Forelimb muscle (tissue), 1 donor: ENCODE measurements at places on chromosomes 7 and 10.
A peak's percentile ranks its signal among the peaks of the same experiment; 100 is the strongest.

DNA sequence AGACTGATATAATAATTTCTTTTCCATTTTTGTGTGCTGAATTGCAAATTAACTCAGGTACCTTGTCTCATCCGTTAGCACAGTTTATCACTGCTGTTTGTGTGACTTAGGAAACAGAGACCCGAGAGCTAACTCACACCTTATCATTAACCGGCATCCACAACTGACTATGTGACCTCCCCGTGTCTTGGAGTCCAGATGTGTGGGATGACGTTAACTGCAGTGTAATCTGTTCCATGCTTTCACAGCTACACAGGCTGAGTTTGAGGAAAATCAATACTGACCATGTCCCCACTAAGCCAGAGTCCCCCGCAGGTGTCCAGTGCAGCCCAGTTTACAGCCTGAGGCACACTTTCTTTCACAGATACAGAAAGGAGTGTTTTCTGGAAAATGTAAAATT lies 154.7 kb downstream of the COBL start:
- DNase-seq = no peak

GRCh38 chr7:116271963-116272886 lies 61.9 kb downstream of the TES start:
- peak; percentile 34 for DNase-seq

DNA sequence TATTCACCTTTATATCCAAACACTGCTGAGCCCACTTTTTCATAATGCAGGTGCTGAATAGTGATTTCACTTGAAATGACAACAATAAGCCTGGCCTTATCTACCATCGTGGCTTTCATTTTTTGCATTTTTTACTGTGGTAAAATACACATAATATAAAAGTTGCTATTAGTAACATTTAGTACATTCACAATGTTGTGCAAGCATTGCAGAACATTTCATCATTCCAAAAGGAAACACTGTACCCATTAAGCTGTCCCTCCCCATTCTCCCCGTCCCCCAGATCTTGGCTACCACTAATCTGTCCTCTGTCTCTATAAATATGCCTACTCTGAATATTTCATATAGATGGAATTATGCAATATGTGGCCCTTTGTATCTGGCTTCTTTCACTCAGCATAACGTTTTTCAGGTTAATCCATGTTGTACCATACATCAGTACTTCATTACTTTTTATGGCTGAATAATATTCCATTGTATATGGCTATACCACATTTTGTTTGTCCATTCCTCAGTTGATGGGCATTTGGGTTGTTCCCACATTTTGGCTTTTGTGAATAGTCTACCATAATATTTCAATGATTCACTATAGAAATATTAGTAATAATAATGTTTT lies 68.5 kb upstream of the ARID5B start:
- DNase-seq = no peak

DNA sequence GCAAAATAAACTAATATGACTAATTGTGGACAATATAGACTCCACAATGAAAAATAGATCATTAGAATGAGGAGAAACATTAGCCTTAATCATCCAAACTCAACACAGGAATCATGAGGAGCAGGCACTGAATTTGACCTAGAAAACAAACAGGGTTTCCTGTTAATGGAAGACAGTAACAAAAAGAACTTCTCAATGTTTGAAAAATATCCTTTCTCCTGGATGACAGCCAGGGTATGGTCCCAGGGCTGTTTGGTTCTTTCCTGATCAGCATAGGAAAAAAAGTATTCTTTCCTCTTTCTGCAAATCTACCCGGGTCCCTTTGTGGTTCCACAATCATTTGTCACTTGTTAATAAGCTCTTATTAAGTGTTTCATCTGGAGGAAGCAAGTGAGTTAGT lies 145.3 kb upstream of the SVIL start:
- no peak for DNase-seq

- no peak for DNase-seq
Measured at GRCh38 chr10:5317547-5318107, 47.1 kb upstream of the UCN3 start.

DNA sequence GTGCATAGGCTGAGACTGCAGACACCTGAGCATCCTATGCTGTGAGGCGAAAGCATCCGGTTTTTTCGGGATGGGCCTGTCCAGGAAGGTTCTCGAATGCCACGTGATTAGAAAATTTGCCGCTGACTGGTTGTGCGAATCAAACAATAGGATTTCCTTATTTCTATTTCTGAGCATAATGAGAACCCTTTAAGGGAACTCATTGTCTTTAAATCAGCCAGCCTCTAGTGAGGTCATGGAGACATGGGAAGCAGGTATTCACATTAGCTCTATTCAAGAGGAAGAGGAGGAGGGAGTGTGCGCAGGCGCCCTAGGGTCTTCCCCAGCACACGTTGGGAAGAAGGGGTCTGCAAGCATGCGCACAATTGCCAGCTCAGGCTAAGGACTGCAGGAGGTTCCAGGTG lies 5.6 kb downstream of the GIMAP1 start:
- DNase-seq = no peak

DNA sequence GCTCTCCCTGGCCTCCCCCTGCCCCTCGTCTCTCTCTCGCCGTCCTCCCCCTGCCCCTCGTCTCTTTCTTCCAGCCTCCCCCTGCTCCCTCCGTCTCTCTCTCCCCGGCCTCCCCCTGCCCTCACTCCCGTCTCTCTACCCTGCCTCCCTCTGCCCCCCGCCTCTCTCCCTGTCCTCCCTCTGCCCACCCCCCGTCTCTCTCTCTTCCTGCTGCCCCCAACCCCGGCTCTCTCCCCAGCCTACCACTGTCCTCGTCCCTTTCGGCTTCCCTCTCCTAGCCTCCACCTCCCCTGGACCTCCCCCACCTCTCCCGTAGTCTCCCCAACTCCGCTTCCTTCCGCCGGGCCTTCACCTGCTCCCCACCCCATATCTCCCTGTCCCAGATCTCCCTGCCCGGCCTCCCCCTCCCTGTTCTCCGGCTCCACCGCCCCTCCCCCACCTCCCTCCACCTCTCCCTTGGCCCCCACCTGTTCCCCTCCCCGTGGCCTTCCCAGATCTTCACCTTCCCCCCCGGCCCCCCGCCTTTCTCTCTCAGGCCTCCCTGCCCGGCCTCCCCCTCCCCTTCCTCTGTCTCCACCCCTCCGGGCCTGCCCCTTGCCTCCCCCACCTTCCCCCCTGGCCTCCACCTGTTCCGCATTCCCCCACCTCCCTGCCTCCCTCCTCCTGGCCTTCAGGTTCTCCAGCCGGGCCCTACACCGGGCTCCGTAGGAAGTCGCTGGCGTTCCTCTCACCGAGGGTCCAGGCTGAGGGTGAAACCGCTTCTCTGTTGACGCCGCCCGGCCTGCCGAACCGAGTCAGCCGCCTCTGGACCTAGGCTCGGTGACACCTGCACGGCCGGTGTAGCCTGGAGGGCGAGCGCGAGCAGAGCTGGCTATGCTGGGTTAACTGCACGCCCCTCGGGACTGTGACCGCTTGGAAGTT lies 1.2 kb downstream of the GET4 start:
- no peak for DNase-seq

DNA sequence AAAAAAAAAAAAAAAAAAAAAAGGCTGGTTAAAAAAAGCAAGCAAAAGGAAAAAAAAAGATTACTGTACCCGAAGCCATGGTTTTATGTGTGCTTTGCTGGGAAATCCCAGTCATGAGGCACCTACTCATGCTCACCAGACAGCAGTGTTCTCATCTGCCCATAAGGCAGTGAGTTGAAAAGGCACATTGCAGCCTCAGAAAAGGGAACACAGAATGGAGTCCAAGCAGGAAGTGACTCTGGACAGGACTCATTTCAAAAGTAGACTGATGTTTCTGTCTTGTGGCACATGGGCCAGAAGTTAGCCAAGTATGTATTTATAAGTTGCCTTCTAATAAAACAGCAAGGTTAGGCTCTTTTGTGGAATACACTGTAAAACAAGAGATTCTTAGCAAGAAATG lies 40.2 kb downstream of the PDSS1 start:
- DNase-seq = no peak

- DNase-seq = no peak
Measured at GRCh38 chr10:6649903-6650302, 69.8 kb upstream of the PRKCQ start.

GRCh38 chr10:132542086-132542775 lies 4.6 kb downstream of the INPP5A start:
- DNase-seq = no peak

- DNase-seq = no peak
Measured at GRCh38 chr7:1986366-1987083, 246.2 kb downstream of the MAD1L1 start.

- no peak for DNase-seq
Measured at GRCh38 chr10:23523251-23523650, 84.4 kb downstream of the OTUD1 start.

DNA sequence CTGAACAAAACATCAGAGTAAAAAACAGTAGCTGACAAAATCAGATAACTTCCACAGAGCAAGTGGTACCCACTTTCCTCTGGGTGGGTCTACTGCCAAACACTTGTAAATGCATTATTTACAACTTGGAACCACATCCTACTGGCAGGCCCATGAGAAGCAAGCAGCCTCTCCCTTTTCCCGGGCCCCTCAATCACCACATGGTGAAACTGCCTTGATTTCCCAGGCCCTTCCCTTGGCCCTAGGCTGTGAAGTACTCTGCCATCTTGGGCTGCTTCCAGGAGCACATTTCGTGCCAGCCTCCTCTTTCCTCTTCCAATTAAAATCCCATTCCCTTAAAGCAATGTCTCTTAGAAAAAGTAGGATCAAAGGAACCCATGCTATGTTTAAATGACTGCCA lies 71.4 kb downstream of the CUZD1 start:
- DNase-seq = no peak

GRCh38 chr7:98733036-98733435 lies 116.0 kb downstream of the NPTX2 start:
- DNase-seq = no peak

DNA sequence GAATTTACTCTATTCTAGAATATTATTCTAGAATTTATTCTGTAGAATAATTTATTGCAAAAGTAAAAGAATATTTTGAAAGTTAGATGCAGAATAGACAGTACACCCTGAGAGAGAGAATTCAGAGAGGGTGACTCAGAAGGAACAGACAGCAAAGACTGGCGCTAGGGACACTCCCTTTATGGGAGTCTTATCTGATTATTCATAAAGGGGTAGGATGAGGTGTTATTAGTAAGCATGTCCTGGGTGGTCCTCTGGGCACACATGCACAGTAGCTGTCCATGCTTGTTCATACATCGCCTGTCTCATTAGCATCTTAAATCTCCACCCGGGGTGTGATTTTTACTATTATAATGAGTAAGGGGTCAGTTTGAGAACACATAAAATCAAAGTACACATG lies 100.1 kb downstream of the XPNPEP1 start:
- DNase-seq = no peak

DNA sequence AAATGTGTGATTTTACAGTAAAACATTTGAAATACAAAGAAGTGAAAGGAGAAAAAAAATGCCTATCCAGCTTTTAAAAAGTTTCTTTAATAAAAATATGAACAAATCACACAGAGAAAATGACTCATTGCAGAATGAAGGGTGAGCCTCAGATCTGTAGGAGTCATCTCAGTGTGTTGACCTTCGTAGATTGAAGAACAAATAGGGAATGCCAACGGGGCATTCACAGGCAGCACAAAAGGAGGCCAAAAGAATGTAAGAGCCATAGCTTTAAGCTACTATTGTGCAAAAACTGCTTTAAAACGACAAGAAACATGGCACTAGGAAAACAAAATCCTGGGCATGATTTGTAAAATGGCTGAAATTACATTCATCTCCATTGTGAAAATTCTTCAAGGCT lies 782.7 kb upstream of the CELF2 start:
- no peak for DNase-seq

DNA sequence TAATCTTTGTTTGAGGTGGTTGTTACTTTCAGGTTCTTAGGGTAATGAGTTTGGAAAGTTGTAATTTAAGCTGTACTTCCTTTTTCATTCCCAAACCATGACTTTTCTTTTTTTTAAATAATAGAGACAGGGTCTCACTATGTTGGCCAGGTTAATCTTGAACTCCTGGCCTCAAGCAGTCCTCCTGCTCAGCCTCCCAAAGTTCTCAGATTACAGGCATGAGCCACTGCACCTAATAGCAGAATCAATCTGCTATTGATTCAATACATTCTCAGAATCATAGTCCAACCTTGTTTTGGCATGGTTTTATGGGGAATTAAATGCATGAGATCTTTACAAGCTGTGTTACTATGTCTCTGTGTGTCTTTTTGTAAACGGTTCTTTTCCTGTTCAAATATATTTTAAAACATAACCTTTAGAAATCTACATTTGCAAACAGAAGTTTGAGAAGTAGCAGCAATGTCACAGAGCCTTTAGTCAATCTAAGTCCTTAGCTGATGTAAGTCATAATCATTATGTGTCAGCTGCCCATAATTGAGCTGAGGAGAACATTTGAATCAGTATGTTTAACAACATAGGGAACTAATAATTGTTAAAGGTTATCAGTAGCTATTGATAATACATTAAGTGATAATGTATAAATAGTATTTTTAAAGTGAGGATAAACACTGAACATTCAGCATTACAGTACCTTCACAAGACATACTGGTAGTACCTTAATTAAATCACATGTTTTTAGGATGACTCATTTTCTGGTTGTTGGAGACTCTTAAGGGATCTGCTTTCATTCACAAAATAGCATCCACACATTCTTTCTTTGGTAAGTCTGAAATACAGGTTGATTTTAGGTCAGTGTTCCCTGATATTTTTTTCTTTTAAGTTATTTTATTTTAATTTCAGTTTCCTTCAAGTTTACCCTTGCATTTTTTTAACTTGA lies 8.8 kb downstream of the INPP5F start:
- DNase-seq = no peak

GRCh38 chr7:36015733-36016132 lies 137.3 kb upstream of the EEPD1 start:
- DNase-seq = no peak

- DNase-seq = no peak
Measured at GRCh38 chr10:133391761-133392518, 2.0 kb upstream of the MTG1 start.

GRCh38 chr7:42248579-42248978 lies 11.6 kb upstream of the GLI3 start:
- no peak for DNase-seq

DNA sequence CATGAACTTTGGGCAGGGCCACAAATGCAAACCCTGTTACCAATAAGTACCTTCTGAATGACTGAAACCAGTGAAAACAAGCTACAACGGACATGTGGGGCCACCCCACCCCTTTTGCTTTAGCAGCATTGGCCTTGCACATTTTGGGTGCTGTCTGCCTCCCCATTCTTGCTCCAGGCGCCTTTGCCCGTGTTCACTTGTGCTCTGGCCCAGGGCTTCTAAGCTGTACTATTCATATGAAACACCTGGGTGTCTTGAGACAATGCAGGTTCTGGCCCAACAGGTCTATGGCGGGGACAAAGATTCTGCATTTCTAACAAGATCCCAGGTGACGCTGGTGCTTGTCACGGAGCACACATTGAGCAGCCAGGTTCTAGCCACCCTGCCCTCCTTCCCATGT lies 96.5 kb upstream of the SDK1 start:
- DNase-seq = no peak
